ENCODE measurements at places on chromosomes 1 and 21.

- no peak for DNase-seq
Observed at GRCh38 chr1:242225767-242226573, 227.1 kb upstream of the MAP1LC3C start.

- no peak for DNase-seq
Observed at GRCh38 chr1:199463521-199464127, 563.9 kb upstream of the NR5A2 start.

DNA sequence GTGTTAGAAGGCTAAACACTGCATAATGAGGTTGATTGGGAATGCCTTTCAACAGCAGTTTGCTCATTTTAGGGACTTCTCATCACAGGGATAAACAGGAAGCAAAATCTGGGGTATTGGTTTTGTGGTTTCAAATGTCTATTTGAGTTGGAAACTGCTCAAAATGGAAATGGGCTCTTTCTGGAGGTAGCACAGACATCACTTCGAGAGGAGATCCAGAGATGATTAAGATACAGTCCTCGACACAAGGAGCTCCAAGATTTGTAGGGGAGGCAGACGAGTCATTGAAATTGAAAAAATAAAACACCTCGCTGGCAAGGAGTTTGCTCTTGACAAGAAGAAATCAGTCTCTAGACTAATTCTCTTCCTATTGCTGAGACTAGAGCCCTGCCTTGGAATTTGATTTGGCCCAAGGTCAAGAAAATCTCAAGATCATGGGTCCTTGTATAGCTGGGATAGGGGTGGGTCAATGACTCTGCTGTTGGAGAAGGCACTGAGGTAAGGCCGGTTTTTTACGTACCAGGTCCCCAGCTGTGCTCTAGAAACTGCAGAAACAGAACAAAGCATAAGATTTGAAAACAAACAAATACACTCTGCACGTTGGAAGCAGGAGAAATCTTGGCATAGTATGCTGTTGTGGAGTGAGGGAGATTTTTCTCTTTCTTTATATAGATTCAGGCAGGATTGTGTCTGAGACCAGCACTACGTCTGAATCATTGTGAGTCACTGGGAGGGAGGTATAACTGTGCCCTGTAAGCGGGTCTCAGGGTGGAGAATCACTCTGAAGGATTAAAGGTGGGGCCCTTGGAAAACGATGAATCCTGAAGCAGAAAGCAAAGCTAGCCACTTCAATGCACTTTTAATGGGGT is 17.7 kb upstream of the KLHDC8A start:
- DNase-seq = no peak

DNA sequence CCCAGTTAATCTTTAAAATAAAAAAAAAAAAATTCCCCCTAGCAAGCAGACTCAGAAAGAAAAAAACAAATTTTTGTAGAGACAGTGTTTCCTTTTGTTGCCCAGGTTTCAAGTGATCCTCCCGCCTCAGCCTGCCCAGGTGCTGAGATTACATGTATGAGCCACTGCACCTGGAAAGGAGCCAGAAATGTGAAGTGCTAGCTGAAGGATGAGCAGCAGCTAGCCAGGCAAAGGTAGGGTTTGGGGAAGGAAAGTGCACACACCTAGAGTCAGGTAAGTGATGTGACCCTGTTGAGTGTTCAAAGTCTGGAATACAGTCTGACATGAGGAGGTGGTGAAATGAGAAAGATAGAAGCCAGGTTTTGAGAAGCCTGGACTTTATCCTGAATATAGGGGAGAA is 1.7 kb downstream of the AKR1A1 start:
- DNase-seq = no peak

DNA sequence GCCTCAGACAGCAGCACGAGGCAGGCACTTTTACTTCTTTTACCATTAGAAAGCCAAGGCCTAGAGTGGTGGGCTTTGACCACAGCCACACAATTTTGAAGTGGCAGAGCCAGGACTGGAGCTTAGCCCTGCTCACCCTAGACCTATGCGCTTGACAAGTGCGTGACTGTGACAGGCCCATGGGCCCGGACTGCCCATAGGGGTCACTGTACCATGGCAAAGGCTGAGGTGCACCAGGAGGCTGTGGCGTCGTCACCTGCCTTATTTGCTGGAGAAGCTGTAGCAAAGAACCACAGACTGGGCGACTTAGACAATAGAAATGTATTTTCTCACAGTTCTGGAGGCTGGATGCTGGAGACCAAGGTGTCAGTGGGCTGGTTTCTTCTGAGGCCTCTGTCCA is 2.6 kb upstream of the TMEM82 start:
- no peak for DNase-seq

GRCh38 chr1:187871177-187871845 is 1042.6 kb downstream of the PLA2G4A start:
- DNase-seq = no peak

GRCh38 chr1:162200096-162200847 is 130.8 kb downstream of the NOS1AP start:
- no peak for DNase-seq

- no peak for DNase-seq
Observed at GRCh38 chr21:27513016-27513415, 546.1 kb upstream of the ADAMTS5 start.

DNA sequence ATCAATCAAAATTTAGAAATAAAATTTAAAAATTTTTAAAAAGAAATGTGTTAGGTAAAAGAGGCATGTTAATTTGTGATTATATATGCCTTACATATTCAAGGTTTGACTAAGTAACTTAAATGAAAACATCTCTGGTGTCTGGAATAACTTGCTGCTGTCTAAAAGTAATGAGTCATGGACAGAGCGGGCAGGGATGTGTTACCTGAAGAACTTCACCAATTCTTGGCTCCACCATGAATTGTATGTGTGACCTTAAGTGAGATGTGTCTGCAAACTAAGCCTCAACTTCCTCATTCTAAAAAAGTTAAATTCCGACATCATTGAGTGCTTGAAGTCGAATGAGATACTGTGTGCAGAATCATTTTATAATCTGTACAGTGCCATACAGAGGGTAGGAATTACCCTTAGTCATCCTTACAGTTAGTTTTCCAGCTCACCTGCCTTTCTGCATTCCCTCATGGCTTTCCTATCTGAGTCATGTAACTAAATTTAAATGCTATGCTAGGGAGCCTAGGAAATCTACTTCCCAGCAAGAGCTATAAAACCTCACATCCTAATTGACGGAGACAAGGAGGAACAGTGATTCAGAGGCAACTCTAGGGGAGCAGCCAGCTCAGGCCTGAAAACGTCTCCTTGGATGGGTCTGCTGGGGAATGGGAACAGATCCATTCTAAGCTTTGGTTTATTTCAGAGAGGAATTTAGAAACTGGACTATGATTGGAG is 100.7 kb upstream of the TSPAN2 start:
- no peak for DNase-seq

DNA sequence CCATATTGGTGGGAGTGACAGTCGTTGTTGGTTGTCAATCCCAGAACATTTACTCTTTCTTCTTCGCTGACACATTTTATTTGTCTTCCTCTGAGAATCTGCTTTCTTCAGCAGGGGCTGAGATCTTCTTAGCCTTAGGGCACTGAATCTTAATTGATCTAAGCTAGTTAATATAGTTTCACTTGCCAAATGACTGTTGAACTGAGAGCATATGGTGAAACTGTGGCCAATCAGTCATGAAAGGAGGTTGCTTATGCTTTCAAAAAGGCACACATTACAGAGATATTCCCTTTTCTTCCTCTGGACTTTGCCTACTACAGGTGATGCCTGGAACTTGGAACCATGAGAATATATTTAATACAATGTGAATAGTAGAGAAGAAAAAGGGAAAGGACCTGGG is 60.0 kb upstream of the KIAA0040 start:
- no peak for DNase-seq

- DNase-seq = no peak
Observed at GRCh38 chr1:170044187-170044586, 30.3 kb downstream of the KIFAP3 start.

DNA sequence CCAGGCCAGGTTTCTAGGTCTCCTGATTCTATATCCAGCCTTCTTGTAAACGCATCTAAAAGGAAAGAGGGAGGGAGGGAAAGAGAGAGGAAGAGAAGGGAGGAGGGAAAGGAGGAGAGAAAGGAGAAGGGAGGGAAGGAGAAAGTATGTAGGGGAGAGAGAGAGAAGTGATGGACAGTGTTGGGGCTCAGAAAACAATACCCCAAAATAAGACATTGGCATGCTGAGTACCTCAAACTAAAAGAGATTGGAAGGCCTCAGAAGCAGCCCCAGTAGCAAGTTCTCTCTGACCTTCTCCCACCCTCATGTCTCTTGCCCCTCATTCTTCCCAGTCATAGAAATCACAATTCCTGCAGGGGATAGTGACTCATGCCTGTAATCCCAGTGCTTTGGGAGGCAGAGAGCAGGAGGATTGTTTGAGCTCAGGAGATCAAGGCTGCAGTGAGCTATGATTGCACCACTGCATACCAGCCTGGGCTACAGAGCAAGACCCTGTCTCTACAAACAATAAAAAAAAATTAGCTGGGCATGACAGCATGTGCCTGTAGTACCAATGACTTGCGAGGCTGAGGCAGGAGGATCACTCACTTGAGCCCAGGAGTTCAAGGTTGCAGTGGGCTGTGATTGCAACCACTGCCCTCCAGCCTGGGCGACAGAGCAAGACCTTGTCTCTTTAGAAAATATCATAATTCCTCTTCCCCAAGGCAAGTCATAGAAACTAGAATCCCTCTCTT is 51.2 kb downstream of the DNTTIP2 start:
- no peak for DNase-seq

DNA sequence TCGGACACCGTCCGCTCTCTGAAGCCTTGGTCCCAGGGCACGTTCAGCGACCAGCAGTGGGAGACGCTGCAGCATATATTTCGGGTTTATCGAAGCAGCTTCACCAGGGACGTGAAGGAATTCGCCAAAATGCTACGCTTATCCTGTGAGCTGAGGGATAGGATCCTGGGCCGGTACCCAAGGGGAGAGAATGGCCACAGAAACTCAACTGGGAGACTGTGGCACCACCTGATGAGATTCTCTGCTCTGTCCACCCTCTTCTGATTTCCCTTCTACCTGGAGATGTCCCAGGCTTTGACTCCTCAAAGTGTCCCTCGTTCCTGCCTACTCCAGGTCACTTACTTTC is 855 bp downstream of the CD1D start:
- no peak for DNase-seq
